Thymus (tissue), 14 donors: ENCODE measurements at places on chromosomes 2 and 18. TPM values are rescaled to one million over a fixed set of nuclear protein-coding genes. Genes with fewer than 3 reads are reported as not detected.

DNA sequence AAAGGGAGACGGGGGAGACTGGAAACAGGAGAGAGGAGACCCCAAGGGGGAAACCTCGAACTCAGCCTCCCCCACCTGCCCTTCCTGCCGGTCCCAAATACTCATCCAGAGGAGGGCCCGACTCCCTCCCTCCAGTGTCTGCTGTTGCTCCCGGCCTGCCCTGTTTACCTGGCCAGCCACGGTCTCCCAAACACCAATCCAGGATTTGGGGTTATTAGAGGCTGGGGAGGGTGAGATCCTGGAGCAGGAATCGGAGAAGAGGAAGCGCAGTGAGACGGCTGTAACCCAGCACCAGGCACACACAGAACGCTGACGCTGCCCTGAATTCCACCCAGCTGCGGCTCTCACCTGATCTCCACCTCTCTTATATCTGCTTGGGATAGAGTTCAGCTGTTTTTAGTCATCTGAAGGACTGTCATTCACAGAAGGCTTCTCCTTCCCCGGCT lies 213.0 kb downstream of the TNS1 start:
- no peak for DNase-seq

Gene ATP6V1B1
- 0.19 TPM for total RNA-seq

- no peak for DNase-seq
Measured at GRCh38 chr2:144350151-144350802, 169.6 kb downstream of the ZEB2 start.

DNA sequence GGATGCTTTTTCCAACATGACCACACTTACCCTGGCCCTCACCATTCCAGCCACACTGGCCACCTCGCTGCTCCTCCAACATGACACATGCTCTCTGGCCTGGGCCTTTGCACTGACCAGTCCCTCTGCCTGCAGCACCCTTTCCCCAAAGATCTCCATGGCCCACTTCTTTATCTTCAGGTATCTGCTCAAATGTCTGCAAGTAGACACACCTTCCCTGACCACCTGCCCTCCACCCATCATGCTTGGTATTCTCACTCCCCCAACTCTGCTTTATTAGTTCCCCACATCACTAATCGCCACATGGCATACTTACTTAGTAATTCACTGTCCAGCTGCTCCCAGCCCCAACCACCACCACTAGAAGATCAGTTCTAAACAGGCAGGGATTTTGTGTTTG lies 214.2 kb downstream of the BCL11A start:
- no peak for DNase-seq

DNA sequence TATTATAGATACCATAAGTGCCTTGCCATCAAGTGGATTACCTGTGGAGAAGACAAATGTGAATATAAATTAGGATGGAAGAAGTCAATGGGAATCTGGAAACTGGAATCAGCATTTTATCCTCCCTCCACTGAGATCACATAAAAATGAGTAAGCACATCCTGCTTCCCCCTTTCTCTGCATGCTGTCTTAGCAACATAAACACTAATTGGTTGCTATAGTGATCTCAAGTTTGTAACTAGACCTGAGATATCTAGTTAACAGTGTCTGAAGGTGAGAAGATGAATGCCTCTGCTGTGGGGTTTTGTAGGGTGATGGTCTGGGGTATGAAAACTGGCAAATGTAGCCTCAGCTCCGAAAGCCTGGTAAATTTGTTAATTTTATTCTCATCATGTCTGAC lies 1357.5 kb upstream of the CELF4 start:
- DNase-seq = no peak

DNA sequence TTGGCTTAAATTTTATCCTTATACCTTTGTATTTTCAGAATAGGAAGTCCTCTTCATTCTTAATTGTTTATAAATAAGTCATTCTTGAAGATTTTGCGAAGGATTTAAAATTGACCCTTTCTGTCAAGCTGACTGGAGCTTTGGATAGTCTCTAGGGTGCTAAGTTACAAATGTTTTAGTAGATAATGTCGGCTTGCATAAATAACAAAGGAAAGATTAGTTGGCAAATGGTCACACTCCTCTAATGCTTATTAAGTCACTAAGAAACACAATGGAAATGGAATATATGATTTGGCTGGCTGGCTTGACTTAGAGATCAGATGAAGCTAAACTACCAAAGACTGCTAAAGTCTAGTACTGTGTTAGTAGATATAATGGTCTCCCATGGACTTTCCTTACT lies 40.6 kb downstream of the UBXN4 start:
- DNase-seq = no peak

GRCh38 chr2:106572541-106573450 lies 85.6 kb downstream of the CD8B2 start:
- DNase-seq = no peak

DNA sequence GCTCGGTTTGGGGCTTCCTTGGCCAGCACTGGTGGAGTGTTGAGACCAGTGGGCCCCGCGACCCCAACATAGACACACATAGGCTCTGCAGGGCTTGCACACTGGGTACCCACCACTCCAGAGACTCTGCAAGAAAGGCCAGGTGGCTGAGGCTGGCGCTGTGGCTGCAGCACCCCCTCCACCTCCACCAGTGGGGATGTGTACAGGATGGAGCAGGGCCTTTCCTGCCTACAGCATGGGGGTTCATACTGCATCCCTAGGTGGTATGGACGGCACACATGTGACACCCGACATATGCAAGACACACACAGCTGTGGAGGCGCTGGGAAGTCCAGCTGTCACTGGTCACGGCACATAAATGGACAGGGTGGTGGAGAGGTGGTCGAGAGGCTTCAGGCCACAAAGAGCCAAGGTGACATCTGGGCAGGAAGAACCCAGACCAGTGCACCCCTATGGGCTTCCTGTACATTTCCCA lies 1.3 kb downstream of the RNPEPL1 start:
- no peak for DNase-seq

DNA sequence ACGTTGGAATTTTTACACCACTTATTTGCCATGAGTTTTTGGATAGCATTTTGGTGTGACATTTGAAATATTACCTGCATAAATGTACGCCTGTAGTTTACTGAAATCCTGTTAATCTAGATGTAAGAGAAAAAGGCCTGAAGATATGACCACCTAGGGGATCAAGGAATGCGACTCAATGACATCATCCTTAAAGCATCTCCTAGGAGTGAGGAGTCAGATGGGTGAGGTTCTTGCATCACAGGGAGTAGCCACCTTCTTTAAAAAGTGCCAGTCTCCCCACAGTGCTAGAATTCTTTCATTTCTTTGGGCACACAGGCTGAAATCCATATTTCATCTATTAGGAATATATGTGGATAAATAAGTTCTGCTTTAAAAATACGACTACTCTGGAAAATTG lies 34.5 kb downstream of the ADCYAP1 start:
- DNase-seq = no peak

Gene STON1
- 1.8 TPM for total RNA-seq

Gene SCG2
- 0.28 TPM for total RNA-seq

Gene VSNL1
- total RNA-seq = 0.47 TPM

DNA sequence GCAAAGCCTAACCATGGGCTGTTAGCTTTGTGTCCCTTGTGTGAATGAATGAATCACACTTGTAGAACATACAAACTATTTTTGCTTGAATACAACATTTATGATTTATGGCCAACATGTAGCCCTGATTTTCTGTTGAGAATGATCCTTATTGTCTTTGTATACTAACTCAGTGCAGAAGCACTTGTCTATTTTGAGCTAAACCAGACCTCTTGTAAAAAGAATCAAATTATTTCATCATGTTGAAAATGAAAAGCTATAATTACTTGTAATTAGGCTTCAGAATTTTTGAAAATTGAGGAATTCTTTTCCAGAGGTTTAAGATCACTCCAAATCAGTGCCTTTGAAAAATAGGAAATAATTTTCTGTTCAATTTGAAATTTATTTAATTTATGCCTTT lies 85.9 kb downstream of the ZNF407 start:
- DNase-seq = no peak

DNA sequence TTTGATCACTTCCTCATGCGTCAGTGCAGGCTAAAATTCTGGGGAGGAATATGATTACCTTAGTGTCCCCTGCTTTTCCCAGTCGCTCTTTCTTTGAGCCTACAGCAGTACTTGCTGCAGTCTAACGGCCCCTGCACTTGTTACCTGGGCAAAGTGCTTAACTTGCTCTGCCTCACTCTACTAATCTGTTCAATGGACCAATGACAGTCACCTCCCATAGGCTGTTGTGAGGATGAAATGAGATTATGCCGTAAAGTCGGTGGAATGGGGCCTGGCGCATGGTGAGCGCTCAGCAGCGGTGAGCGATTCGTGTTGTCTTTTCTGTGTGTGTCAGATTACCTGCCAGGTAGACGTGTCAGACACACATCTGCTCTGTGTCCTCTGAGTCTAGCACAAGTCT lies 5.3 kb downstream of the TNS1 start:
- DNase-seq = no peak

Gene RAX
- under 0.01 TPM for total RNA-seq

- no peak for DNase-seq
Measured at GRCh38 chr2:159116922-159117321, 148.5 kb downstream of the TANC1 start.

DNA sequence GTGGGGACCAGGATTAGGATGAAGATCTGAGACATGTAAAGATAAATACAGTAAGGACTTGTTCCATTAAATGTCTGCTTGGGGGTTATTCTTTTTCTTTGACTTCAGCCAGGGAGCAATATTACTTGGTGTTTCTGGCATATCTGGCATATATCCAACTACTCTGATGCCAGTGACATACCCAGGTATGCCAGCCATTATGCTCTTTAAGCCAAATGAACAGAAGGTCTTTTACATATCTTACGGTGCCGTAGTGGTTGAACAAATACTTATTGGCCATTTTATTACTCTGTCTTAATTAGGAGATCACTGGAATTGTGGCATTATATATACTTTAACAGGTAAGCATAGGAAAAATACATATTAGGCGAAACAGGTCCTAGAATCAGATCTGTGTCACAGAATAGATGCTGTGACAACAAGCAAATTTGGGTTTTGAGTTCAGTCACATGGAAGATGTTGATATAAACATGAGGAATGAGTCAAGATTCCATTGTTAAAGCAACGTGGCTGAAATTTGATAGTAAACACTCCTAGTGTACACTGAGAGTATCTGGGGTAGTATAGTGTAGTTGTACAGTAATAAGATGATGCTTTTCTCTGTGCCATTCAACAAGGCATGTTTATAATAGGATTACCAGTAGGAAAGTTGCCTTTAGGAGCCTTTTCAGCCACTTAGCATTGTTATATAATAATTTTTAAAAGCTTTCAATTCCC lies 62.6 kb downstream of the KCTD18 start:
- no peak for DNase-seq

Gene MROH2A
- 0.71 TPM for total RNA-seq

Gene FBXO41
- 2.8 TPM for total RNA-seq

- no peak for DNase-seq
Measured at GRCh38 chr2:198873503-198874471, 584.0 kb downstream of the SATB2 start.

- DNase-seq = no peak
Measured at GRCh38 chr2:134642938-134643337, 75.9 kb downstream of the TMEM163 start.

- DNase-seq = no peak
Measured at GRCh38 chr2:120278901-120279300, 26.2 kb downstream of the RALB start.

Gene TNFAIP6
- 2.3 TPM for total RNA-seq

GRCh38 chr18:48852794-48853193 lies 98.0 kb downstream of the SMAD7 start:
- peak; percentile 36 for DNase-seq

GRCh38 chr2:10397878-10398277 lies 50.2 kb downstream of the ODC1 start:
- no peak for DNase-seq

- no peak for DNase-seq
Measured at GRCh38 chr2:218694405-218695145, 16.1 kb upstream of the TTLL4 start.

Gene NAT8
- not detected for total RNA-seq

DNA sequence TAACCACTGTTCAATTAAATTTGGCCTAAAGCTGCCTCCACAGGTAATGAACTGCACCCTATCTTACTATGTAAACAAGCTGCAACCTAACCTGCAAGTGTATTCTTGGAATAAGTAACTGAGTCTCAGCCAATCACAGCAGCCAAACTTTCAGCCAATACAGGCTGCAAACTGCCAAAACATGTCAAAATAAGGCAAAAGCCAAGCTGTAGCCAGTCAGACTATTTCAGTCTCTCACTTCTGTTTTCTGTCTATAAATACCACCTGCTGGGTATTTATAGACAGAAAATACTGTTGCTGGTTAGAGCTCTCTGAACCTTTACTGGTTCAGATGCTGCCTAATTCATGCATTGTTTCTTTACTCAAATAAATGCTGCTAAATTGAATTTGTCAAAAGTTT lies 14.3 kb downstream of the C2orf76 start:
- no peak for DNase-seq

GRCh38 chr2:95017836-95018235 lies 7.7 kb upstream of the MAL start:
- no peak for DNase-seq

DNA sequence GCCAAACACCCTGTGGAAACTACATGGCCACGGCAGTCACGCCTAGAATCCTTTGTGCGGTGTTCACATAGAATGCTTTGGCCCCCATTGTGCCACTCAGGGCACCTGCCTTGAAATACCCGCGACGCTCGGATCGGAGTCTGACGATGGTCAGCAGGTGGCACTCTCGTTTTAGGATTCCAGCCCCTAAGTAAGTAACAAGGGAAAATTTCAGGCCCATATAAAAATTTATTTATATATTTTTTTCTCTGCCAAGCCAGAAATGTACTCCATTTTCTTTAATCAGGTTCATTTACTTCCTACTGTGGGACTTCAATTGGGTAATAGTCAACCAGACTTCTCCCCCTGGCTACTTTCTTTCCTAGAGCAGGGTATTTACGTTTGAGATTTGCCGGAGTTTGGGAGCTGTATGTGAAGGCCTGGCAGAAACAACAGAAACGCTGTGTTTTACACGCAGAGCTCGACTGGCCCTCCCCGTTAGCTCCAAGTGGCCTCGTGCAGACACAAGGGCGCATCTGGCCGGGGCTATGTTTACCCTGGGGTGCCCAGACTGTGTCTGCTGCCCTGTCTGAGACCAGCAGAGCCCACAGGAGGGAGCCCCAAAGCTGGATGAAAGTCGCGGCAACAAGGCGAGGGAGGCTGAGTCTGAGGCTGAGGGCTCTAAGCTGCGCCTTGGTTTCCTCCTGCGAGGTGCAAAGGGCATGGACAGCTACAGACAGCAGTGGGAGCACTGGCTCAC lies 41.6 kb downstream of the LRRC30 start:
- peak; percentile 37 for DNase-seq

Gene REG3A
- 0.05 TPM for total RNA-seq
